ENCODE measurements at places on chromosomes 2 and 18.

- no peak for DNase-seq
Observed at GRCh38 chr2:239277401-239278085, 123.3 kb downstream of the HDAC4 start.

DNA sequence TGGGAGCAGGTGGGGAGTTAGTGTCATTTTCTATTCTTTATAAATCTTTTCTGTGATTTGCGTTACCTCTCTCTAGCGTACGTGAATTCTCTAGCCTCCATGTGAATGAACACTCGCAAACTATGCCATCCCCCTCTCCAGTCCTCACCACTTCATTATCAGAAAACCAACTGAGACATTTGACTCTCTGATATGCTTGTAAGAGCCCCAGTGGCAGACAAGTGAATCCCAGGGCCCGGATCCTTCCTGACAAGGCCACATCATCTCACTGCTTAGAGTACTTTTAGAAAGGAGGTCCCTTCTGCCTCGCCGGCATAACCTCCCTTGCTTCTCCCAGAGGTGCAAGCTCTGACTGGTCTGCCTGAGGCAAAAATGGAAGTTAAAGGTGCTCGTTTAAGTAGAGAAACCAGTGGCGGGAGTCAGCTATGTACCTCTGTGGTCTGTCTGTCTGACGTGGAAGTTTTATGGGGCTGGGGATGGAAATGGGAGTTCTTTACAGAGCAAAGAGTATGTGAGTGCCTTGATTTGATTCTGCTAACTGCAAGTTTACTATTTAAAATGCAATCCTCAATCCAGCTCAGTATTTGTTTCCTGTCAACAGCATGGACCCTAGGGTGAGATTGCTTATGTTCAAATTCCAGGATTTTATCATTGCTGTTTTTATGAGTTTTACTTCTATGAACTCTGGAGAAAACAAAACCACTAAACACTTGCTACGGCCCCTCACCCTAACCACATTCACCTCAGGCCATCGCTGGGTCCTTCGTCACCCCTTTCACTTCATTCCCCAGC is 114.9 kb upstream of the MSTN start:
- no peak for DNase-seq

GRCh38 chr2:70887550-70888246 is 48.0 kb upstream of the ATP6V1B1 start:
- DNase-seq, result no peak

DNA sequence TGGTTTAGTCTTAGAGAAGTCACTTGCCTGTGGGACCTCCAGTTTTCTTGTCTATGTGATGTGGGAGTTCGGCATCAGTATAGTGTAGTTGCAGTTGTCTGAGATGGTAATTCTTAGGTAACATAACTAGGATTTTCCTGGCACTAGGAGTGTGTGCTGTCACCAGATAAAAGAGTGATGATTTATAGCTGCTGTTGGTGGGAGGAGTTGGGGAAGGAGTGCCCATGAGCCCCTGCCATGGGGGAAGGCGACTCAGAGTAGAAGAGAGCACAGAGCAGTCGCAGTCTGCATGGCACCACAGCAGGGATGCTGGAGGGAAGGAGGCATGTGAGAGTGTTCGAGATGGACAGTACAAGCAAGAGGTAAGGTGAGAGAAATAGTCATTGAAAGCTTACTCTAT is 38.7 kb downstream of the ATP9B start:
- DNase-seq, result no peak

DNA sequence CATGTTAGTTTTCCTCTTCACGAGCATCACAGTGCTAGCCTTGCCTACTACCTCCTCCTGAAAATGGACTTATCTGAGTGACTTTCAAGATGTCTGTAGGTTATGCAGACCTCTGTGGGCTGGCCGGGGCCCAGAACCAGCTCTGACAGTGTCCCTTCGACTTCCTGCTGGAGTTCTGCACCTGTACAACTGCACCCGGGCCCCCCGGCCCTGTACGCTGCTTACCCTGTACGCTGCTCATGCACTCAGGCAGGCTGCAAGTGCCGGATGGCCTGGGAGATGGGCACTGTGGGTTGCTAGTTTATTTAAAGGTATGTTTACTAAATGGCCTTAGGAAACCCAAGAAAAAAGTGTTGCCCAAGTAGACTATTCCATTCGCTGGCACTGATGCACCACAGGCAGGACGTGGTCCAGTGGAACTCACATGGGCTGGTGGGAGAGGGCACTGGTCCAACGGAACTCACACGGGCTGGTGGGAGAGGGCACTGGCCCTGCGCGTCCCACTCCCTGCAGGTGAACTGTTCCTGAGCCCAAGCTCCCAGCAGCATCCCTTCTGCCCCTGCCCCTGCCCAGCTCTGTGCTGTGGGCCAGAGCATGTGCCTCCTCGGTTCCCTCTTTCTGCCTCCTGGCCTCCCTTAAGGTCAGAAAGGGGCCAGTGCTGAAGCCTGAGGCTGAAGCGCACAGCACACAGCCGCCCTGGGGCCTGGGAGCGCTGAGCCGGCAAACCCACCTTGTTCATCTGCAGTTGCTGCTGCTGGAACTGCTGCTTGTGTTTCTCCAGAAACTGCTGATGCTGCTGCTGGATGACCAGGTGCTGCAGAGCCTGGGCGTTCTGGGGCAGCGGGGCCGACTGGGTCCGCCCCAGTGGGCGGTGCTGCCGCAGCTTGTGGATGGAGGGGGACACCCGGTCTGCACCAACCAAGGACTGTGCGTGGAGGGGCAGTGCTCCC is 274.8 kb downstream of the HDAC4 start:
- no peak for DNase-seq

- DNase-seq, result no peak
Observed at GRCh38 chr2:235064976-235065375, 113.2 kb downstream of the SH3BP4 start.

DNA sequence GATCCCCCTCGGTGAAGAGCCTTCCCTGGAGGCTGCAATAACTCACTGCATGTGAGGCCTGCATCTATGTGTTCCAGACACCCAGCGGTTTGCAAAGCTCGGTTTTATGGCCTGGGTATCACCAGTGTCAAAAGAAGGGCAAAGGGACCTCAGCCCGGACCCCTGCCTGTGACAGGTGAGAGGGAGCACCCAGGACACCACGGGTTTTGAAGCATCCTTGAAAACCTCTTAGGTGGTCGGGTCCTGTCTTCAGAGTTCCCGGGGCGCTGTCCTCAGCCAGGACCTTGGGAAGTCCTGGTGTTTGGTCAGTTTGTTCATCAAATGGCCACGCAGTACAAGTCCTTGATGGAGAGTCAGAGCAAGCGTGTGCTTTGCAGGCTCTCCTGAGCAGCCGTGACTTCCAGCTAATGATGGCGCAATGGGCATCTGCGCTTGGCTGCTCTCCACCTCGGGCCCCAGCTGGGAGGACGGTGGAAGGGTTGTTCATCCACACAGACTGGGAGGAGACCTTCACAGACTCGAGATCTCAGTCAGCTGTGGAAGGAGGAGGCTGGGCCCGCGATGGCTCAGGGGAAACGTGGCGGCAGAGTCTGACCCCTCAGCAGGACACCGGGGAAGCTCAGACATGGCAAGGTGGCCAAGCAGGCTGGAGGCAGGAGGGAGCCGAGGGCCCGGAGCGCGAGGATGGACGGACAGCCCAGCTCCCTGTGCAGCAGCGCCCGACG is 113.1 kb upstream of the GPC1 start:
- no peak for DNase-seq

GRCh38 chr18:10318691-10318970 is 135.8 kb upstream of the APCDD1 start:
- no peak for DNase-seq

- no peak for DNase-seq
Observed at GRCh38 chr2:151258121-151258520, 3.5 kb downstream of the RBM43 start.

- no peak for DNase-seq
Observed at GRCh38 chr2:176826356-176826755, 386.2 kb upstream of the HNRNPA3 start.

DNA sequence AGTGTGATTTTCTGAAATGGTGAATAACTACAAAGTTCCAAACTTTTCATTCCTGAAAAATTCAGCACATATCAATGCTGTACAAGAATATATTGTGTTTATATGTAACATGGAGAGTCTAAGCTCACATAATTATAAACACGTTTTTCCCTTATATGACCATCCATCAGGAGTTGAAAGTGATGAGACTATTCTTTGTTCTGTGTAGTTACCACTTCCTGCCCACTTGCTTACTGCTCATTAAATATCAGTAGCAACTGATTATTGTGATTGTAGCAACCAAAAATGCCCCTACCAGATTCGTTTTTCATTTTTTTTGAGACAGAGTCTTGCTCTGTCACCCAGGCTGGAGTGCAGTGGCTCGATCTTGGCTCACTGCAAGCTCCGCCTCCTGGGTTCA is 30.8 kb downstream of the OTX1 start:
- DNase-seq, result no peak

- DNase-seq, result no peak
Observed at GRCh38 chr2:61450144-61450543, 20.7 kb downstream of the USP34 start.

- DNase-seq, result no peak
Observed at GRCh38 chr2:9204939-9205338, 1.7 kb upstream of the ASAP2 start.

DNA sequence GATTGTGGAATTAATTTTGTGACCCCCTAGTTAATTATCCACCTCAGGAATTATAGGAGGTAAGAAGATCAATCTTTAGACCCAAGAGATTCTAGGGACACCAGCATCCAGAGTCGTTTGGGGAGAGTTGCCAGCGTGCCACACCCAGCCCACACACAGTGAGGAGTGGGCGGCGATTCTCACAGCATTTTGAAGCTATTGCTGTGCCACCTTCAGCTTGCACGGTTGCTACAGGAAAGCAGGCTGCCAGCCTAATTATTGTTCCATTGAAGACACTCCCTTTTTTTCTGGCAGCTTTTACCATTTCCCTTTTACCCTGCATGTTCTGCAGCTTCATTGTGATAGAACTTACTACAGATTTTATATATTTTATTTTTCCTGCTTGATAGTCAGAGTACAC is 13.1 kb upstream of the MYL12A start:
- DNase-seq, result no peak

DNA sequence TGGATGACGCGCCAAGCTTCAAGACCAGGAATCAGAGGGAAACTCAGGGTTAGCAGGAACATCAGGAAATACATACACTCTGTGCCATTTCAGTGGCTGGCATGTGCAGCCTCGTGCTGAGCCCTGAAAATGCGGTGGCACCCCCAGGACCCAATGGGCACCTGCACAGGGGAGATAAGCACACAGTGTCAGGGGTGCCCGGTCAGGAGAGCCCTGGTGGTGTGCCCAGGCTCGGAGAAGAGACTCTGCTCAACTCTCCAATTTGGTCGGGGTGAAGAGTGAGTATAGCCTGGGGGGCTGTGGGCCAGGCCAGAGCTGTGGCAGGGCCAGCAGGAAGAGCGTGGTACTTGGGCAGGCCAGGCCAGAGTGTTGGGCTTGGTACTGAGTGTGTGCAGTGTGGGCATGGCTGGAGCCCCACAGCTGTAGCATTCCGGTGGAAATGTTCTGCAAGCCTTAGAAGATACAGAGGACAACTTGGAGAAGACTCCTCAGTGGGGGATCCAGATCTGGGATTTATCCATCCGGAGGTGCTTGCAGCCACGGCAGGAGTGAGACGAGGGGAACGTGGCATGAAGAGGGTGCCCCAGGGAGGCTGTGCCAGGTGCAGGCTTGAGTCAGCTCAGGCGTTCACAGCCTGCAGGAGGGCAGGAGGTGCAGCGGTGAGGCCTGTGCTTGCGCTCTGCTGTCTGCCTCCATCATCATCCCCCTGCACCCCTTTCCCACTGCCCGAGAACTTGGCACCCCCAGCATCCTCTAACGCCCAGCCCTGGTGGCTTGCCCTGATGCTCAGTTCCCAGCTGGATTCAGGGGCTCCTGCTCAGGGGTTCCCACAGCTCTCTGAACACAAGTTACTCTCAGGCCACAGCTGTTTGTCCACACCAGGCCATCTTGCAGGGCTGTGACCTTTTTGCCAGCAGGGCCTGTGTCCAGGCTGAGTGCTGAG is 451.7 kb upstream of the HS6ST1 start:
- DNase-seq, result no peak

Data from stimulated activated naive CD4-positive, alpha-beta T cell treated with Interleukin-2 at 50 U/mL for 16 hours (primary cell).